Adrenal gland (tissue), 19 donors: ENCODE measurements at places on chromosomes 12 and 14.
A peak's percentile ranks its signal among the peaks of the same experiment; 100 is the strongest.

GRCh38 chr14:74737753-74738325 lies 24.9 kb downstream of the FCF1 start:
- peak; percentile 89 for DNase-seq

DNA sequence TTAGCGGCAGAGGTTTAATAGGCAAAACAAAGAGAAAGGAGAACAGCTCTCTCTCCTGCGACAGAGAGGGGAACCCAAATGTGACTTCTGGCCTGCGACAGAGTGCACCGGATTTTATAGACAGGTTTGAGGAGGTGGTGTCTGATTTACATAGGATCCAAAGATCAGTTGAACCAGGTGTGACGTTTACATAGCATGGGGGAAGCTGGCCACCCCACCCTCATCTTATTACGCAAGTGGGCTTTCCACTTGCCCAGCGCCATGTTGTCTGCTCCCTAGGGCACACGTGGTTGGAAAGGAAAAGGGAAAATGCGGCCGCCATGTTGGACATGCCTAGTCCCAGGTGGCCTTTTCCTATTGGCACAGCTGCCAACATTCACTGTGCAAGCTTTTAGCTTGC lies 17.4 kb downstream of the BCL2L14 start:
- DNase-seq, result no peak

GRCh38 chr12:53093777-53094393 lies 3.6 kb upstream of the IGFBP6 start:
- DNase-seq, result no peak

DNA sequence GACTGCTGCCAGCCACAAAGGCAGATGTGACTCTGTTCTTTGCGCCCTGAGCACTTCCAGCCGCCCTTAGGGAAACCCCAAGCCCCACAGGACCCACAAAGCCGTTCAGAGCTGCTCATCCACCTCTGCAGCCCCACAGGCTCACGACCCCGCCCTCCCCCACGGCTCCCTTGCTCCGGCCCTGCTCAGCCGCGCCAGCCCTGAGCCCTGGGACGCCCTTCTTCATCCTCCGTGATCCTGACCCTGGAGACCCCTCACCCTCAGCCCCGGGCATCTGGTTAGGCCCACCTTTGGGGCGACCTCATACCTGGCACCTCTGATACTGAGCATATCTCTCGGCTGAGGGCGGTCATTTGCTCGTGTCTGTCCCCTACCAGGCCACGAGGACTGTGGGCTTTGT lies 125.8 kb upstream of the EVL start:
- DNase-seq, result no peak

- DNase-seq, result peak; percentile 72
Observed at GRCh38 chr14:68814539-68815297, 21.9 kb upstream of the ZFP36L1 start.

DNA sequence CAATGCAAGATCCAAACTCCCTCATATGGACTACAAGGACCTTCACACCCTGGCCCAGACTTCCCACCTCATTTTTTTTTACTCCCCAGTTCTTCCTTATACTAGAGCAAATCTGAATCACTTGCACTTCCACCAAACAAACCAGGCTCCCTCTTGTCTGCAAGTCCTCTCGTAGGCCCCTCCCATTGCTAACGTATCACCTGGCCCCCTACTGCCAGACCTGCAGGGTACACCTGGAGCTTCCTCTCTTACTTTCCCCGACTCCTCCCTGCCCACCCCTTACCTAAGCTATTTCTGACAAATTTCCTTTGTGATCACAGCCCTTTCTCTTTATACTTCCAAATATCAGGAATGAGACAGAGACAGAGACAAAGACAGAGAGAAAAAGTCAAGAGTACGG lies 463.9 kb downstream of the GALC start:
- DNase-seq, result no peak

DNA sequence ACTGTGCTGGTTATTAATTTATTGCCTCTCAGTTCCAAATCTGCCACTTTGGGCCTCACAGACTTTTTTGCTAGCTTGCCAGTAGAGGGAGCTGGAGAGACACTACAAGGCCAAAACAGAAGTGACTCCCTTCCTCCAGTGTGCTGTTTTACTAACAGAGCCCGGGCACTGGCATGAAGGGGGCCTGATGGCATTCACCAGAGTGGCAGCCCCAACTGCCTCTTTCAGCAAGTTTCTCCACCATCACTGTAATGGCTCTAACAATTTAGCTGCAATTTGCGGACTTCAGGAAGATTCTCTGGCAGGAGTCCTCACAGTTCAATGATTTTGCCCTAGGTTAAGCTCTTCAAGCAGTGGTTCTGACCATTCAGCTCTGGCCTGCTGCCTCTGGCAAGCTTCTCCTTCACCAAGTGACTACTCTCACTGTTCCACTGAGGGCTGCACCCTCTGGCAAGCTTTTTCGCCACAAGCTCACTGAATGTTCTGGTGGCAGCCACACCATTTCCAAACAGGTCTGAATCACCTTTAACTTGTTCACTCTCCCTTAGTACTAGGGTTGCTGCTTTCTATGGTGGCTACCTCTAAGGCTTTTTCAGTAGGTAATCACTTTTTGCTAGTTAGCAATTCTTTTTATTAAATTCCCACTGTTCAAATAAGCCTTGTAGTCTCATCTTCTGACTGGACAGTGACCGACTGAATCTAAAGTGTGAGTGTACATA lies 104.9 kb downstream of the ZC3H14 start:
- peak; percentile 65 for DNase-seq

- DNase-seq, result no peak
Observed at GRCh38 chr12:100778967-100779590, 15.5 kb upstream of the ANO4 start.

GRCh38 chr12:78914859-78915331 lies 50.3 kb downstream of the SYT1 start:
- no peak for DNase-seq

GRCh38 chr14:54123841-54124240 lies 167.2 kb upstream of the BMP4 start:
- DNase-seq, result no peak

DNA sequence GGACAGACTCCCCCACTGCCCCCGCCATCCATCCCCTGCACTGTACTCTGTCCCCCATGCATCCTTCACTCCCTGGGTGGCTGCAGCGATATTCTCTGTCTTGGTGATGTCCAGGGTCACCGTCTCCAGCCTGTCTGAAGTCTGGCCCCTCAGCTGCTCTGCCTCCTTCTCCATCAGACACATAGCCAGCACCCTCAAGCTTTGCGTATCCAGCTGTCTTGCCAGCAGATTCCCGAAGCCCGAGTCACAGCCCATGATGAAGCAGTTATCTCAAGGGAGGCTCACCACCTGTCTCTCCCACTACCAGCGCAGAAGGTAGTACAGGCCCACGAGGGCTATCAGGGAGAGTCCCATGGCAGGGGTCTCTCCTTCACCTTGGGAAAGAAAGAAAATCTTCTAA lies 77.8 kb downstream of the HSD17B6 start:
- DNase-seq, result peak; percentile 16

DNA sequence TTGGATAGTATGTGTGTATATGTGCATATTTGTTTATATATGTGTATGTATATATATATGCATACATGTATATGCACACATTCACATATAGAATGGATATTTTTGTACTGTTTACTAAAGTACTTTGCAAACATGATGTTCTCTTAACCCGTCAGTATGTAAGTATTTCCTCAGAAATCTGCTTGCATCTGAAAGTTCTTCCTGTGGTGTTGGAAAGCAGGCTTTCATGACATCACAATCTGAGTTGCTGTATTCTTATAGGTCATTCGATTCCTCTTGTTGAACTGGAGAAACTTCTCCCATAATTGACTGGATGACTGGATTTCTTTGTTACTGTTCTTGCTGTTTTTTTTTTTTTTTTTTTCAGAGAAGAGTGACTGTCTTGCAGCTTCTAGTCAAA lies 29.1 kb downstream of the GABARAPL1 start:
- no peak for DNase-seq

- DNase-seq, result no peak
Observed at GRCh38 chr12:43887397-43887796, 51.5 kb downstream of the TMEM117 start.

- DNase-seq, result no peak
Observed at GRCh38 chr14:69473260-69473659, 11.3 kb upstream of the PLEKHD1 start.

- DNase-seq, result no peak
Observed at GRCh38 chr12:22667122-22667521, 42.2 kb downstream of the ETNK1 start.

- DNase-seq, result no peak
Observed at GRCh38 chr12:90245391-90245790, 536.8 kb upstream of the ATP2B1 start.

GRCh38 chr12:116276652-116277466 lies 634 bp downstream of the MED13L start:
- DNase-seq, result peak; percentile 82

DNA sequence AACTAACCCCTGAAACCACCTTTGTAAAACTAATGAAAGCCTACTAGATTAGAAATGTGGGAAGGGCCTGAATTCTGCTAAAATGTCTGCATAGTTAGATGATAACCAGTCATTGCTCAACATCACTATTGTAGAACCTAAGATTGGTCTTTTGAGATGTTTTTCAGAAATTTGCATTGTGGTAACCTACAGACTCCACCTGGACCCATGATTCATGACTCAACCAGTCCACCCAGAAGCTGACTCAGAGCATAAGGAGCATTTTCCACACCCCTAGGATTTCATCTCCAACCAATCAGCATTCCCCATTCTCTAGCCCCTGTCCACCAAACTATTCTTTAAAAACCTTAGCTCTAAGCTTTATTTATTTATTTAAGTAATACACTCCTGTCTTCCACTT lies 30.4 kb upstream of the CHGA start:
- DNase-seq, result no peak

- no peak for DNase-seq
Observed at GRCh38 chr12:14979468-14979867, 6.6 kb downstream of the PDE6H start.

DNA sequence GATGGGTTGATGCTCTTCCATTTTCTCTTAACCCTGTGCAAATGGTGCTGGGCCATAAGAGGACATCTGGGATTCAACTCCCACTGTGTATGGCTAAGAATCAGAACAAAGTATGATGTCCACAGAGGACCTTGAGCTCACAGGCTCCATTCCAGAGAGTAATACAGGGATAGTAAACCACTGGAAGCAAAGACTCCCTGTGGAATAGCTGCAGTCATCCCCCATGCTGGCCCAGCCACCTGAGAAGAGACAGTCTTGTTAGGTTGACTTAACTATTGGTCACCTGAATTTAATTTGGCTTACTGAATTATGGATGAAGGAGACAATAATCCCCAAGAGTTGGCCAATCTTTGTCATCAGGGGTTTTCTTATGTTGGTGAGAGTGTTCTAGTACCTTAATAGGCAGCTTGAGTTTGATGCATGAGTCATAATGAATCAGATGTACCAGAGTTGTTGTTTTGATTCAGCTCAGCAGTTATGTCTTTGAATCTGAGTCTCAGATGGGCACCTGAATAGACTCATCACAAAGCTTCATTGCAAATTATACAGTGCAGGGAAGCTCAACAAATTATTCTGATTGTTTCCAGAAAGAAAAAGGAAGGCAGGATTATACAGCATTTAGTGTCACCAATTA lies 122.7 kb downstream of the SSPN start:
- no peak for DNase-seq

DNA sequence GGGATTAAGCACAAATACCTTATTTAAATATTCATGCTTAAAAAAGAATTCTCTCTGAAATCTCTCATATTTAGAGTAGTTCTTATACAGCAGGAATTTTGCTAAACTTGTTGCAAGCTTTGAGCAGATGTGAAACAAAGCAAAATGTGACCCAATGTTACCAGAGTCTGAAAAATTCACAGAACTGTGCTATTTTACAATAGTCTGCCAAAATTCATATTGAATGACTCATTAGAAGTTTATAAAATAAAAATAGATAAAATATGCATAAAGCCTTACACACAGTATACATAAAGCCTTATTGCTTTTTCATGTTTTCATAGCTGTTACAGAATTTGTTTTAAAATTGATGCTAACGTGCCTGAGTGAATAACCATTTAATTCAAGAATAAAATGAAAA lies 17.8 kb upstream of the RHOJ start:
- DNase-seq, result no peak

DNA sequence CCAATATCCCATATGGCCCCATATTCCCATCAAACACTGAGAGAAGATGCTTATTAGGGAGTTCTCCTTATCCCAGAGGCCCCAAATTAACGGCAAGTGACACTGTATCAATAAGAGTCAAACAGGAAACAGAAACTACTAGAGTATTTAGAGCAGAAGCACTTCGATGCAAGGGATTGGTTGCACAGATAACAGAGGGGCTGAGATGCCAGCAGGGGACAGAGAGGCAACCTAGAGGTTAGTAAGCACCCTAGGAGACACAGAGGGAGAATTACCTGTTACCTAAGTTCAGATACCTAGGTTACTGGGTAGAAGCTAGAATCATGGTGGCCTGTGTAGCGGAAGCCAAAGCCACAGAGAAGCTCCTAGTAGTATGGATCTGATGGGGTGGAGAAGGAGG lies 2.9 kb downstream of the HEBP1 start:
- DNase-seq, result no peak

DNA sequence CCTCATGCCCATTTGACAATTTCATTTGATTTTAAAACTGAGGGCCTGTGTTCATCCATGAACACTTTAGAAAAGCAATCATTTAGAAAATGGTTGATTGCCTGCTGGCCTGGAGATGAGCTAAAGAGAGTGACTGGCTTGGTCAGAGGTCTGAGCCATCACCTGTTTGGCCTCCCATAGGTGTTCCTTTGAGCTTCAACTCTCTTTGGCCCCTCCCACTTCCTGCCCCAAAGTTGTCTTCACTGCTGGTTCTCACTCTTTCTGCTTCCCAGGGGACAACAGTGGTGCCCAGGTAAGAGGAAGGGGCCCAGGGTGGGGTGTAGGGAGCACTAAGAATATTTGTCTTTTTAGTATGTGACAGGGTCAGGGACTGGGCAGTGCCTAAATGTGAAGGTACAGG lies 4.9 kb upstream of the TCP11L2 start:
- no peak for DNase-seq

- peak; percentile 84 for DNase-seq
Observed at GRCh38 chr14:73741386-73741875, 27.2 kb upstream of the PNMA1 start.

- DNase-seq, result peak; percentile 52
Observed at GRCh38 chr12:50520416-50521207, 15.8 kb downstream of the DIP2B start.

DNA sequence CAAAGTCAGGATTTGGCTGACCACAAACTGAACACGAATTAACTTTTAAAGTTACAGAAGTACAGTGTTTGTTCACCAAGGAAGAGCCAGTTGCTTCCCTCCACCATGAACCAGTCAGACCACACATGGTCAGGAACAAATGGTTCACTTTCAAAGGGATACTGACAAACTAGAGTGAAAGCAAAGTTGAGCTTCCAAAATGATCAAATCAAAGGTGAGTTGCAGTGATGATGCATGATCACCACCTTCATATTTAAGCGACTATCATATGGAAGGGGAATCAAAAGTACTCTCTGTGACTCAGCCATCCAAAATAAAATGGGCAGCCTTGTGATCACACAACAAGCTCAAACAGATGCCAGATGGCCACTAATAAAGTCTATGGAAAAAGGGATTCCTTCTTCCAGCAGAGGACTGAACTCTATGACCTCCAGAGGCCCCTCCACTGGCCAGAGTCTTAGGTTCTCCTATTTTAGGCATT lies 13.1 kb downstream of the NT5DC3 start:
- DNase-seq, result no peak
